ENCODE measurements at places on chromosomes 5 and 9. TPM values are rescaled to one million over a fixed set of nuclear protein-coding genes. Genes with fewer than 3 reads are reported as not detected.

GRCh38 chr9:23563517-23563916 lies 262.5 kb downstream of the ELAVL2 start:
- DNase-seq = peak; percentile 61

DNA sequence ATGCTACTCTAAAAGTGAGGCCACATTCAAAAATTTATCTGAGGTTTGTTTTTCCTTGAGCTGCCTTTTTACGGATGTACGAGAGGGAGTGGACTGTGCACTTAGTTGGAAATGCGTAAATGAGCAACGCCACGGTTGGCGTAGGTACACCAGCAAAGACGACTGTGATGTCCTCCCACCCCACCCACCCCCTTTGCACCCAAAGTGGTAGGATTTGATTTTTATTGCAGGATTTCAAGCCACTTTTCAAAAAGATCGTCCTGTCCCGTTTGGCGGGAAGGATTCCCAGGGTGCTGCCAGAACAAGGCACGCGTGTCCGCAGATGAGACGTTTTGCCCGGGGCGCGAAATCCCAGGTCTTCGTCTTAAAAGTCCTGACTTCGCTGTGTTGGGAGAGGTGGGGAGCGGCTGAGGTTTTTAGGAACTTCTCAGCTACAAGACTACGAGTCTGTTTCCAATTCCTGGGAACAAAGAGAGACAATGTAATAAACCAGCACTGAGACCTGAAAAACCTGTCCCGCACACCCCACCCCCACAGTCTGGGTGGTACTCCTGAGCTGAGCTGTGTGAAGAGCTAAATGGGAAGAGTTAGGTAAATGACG lies 1.0 kb upstream of the TLE1 start:
- peak; percentile 33 for DNase-seq

GRCh38 chr9:121700165-121700831 lies 48.9 kb downstream of the DAB2IP start:
- DNase-seq = no peak

DNA sequence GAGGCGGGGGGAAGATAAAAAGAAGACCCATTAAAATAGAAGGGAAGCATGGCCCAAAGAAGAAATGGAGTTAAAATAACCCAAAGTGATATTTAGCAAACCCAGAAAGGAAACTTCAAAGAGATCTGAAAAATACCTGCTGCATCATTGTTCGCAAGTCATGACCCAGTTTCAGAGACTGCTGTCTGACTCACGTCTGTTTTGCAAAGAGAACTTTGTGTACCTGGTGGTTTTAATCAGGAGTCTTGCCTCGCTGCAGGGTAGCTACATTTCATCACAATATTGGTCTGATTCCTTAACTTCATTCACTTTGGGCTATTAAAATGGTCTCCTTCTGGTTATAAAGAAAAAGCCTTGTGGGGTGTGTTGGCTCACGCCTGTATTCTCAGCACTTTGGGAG lies 461.1 kb upstream of the DAP start:
- no peak for DNase-seq

DNA sequence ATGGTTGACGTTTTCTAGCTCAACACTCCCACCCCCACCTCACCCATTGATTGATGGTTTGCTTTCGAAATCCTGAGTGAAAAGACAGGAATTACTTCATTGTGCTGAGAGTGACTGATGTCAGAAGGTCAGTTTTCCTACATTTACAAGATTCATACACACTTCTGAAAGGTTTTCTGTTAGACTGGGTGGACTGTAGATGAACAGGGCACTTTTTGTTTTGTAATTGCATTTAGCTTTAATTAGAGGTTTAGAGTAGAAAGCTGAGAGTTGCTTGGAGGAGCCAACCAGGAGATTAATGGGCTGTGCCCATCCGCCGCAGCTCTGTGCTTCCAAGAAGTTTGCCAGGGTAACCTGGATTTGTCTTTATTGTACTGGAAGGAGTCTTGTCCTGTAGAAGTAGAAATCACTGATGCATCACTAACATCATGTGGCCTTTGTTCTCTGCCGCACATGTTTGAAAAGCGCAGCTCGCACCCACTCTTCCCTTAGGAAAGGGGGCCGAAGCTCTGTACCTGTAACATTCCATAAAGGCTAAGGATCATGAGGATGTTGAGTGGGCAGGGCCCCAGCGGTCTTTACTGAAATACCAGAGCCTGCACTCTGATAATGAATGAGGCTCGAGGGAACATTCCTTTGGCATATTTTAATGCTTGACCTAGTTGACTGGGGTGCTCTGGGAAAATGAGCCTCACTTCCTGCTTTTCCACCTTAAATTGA lies 267.6 kb upstream of the DMRT1 start:
- DNase-seq = peak; percentile 14

GRCh38 chr9:91253488-91253887 lies 108.2 kb downstream of the AUH start:
- DNase-seq = no peak

GRCh38 chr9:4713849-4714248 lies 27.2 kb downstream of the AK3 start:
- DNase-seq = peak; percentile 6

GRCh38 chr5:6302075-6302474 lies 76.3 kb downstream of the MED10 start:
- DNase-seq = no peak

GRCh38 chr5:26259081-26259480 lies 779.3 kb downstream of the CDH9 start:
- DNase-seq = no peak

DNA sequence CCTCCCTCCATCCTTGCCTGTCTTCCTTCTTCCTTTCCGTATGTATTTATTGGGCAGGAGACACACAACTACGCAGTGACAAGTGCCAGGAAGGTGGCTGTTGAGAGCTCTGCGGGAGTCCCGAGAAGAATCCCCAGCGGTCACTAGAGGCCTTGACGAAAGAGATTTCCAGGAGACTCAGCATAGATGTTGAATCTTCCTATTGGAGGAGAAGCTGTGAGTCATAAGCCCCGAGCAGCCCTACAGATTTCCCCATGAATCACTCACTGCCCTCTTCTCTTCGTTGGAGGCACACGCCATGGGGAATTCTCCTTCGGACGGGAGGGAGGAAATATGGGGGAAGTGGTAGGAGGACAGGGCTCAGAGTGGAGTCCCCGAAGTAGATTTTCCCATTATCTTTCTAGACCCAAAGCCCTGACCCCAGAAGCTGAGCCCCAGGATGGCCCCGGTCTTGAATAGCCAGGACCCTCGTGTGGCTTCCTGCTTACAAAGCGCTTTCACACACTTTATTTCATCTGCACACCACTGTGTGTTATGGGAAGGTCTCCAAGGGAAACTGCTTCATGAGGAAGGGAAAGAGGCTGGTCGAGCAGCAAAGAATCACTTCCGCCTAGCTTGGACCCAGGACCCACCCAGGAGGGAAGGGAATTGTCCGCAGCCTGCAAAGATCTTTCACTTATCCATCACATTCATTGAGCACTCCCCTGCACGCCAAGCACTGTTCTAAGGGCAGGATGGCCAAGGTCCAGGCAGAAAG lies 12.7 kb downstream of the DUSP1 start:
- DNase-seq = peak; percentile 96

GRCh38 chr5:145118127-145118526 lies 717.0 kb downstream of the PRELID2 start:
- DNase-seq = no peak

Gene CARTPT
- total RNA-seq = not detected

Gene TRIM7
- 0.22 TPM for total RNA-seq

Gene PIP5KL1
- total RNA-seq = 4.9 TPM

Gene PCDHGB3
- total RNA-seq = 0.10 TPM

Gene AHRR
- total RNA-seq = 8.6 TPM

Gene CAPSL
- not detected for total RNA-seq

Gene PPIC
- total RNA-seq = 51.9 TPM

Gene PCDHGC3
- 100.0 TPM for total RNA-seq

All from astrocyte (in vitro differentiated cells and primary cell).